ENCODE measurements at places on chromosomes 11 and 22.

DNA sequence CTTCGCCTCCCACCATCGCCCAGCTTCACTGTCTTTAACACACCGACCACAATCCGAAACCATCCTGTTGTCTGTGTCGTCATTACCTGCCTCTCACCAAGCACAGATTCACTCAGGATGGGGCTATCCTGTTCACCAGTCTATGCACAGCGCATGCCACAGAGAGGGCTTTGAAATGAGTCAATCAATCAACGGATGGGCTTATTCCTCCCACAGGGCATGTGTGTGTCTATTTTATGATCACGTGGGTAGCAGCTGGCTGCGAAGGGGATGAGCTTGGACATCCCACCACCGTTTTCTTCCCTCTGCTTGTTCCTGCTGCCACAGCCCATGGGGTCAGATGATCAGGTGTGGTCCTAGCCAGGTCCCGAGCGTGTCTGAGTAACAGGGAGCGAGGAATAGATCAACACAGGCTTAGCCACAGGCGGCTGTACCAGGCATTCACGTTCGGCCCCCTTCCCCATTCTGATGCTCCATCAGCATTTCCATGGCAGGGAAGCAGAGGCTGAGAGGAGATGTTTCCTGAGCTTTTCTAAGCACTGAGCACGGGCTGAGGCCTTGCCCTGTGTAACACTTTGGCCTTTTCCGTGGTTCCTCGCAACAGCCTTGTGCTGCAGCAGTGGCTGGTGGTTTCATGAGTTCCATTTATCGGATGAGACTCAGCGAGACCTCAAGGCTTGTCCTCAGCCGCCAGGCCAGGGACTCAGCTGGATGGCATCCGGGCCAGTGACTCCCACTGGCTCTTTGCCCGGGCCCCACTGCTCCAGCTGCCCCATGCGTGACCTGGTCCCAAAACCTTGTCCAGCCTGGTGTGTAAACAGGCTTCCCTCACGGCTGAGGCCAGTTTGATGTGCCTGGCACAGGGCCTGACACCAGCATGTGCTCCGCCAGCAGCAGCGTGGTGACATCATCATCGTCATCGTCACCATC, 48.1 kb upstream of the FGF3 start:
- no peak for DNase-seq

- no peak for DNase-seq
These were observed 16.9 kb upstream of the MUC2 start for GRCh38 chr11:1057806-1058205.

GRCh38 chr11:33724644-33725035, 11.6 kb downstream of the CD59 start:
- no peak for DNase-seq

DNA sequence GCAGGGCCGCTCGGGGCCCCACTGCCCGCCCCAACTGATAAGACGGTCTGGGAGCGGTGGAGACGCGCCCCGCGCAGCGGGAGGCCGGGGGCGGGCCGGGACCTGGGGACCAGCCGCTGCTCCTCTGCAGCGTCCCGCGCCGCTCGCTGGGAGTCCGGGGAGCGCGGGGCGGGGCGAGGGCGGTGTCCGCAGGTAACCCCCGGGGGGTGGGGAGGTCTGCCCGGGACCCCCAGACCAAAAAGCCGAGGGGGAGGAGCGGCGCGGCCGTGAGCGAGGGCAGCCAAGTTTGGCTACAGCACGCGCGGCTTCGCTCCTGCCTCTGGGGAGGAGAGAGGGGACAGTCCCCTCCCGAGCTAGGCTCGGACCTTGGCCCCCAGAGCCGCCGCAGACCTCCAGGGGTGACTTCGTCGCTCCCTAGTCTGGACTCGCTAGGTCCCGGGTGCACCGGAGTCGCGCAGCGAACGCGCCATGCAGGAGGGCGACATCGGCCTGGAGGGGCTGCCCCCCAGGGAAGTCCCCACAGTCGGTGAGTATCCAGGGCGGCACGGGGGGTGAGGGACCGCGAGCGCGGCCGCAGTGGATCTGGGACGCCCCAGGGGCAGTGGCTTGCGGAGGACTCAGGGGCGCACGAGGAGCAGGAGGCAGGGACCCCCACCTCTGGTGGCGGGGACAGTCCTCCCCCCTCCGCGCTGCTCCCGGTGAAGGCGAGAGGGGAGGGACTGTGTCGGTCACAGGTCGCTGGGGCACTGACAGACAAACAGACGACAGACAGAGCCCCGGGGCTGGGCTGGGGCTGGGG, 92.3 kb upstream of the ANO1 start:
- no peak for DNase-seq

DNA sequence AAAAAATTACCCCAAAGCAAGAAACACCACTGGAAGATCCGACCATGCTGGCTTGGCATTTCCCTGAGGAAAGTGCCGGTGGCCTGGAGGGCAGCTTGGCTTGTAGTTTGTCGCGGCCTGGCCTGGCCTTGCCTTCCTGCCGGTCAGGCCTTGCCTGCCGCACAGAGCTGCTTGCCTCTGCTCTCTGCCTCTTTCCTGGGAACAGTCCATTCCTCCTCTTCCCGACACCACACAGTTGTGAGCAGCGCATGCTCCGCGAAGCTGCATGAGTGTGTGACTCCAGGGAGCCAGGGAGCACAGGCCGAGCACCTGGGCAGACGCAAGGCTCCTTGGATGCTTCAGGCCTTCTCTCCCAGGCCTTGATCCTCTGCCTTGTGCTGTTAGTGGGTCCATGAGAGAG, 19.8 kb downstream of the CTTN start:
- no peak for DNase-seq
